Hematopoietic multipotent progenitor cell treated with erythropoietin and hydrocortisone succinate and interleukin-3 and kit ligand, for 8 days (in vitro differentiated cells): ENCODE measurements at places on chromosomes 6 and 20.

GRCh38 chr6:12769556-12770256, 53.1 kb downstream of the PHACTR1 start:
- no peak for DNase-seq

- peak; percentile 59 for DNase-seq
Measured at GRCh38 chr6:135261872-135262725, 81.0 kb downstream of the MYB start.

DNA sequence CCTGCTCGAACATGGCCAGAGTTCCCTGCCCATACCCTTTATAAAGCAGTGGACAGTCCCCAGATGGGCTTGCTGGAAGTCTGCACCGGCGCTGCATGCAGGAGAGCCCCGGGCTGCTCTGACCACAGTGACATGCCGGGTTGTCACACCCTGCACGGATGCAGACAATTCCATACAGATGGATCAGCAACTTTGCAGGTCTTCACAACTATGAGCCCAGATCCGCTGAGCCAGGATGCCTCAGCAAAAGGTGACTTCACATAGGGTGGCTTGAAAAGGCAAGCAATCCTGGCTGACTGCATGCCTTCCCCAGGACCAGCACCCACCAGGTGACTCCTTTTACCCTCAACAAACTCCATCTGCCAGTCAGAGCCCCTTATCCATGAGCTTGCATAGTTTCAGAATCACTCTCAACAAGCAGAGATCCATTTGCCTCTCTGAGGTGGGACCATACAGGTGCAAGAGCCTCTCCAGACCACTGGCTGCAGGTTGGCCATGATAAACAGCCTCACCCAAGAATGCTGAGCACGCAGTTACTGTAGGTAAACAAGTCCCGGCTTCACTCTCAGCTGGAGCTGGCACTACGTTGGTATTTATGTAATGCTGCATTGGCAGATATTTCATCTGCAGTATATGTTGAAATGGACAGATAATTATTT, 183.0 kb upstream of the QKI start:
- DNase-seq: no peak

- DNase-seq: no peak
Measured at GRCh38 chr6:102812242-102812641, 1418.7 kb downstream of the GRIK2 start.

DNA sequence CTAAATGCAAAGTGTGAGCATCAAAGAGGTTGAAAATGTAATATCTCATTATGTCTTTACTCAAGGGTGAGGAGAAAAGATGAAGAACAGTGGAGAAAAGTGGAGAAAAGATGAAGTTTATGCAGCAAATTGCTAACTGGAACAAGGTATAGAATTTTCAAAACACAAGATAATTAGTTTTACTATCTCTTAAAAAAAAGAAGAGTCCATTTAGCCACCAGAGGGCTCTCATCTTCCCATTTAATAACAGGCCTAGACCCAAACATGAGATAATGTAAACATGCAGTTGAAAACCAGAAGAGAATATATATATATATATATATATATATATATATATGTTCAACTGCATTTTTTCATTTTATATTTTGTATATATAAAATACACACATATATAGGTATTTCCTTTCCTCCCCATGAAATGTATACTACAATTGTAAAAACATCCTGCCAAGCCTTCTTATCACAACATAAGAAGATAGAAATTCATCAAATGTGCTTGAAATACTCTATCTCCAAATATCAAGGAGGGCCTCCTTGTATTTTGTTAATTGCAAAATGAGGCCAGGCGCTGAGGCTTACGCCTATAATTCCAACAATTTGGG, 78.4 kb downstream of the ADTRP start:
- peak; percentile 67 for DNase-seq

GRCh38 chr6:111354758-111355555, 128.1 kb downstream of the REV3L start:
- no peak for DNase-seq

- DNase-seq: no peak
Measured at GRCh38 chr6:7541175-7542064, at the start of gene DSP. DSP (plus strand) TSS chr6:7541671; CDS start chr6:7541916, 245 bp downstream.

DNA sequence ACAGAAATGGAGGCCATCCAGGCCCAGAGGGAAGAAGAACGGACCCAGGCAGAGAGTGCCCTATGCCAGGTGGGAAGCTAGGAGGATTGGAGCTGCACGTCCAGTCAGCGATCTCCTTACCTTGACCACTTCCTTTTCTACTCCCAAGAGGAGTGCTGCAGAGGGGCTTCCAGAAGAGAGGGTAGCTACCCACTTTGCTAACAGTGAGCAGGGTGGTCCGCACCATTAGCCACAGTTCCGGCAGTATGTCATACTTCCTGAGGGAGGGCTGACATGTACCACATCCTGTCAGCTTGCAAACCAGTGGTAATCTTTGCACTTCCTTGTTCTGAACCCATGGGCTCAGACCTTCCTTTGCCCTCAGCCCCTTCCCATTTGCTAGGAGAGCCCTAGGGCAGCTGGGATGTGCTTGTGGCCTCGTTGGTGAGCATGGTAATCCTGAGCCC, 35.4 kb downstream of the CEP250 start:
- peak; percentile 25 for DNase-seq

- no peak for DNase-seq
Measured at GRCh38 chr6:109050012-109050411, 44.6 kb downstream of the SESN1 start.

DNA sequence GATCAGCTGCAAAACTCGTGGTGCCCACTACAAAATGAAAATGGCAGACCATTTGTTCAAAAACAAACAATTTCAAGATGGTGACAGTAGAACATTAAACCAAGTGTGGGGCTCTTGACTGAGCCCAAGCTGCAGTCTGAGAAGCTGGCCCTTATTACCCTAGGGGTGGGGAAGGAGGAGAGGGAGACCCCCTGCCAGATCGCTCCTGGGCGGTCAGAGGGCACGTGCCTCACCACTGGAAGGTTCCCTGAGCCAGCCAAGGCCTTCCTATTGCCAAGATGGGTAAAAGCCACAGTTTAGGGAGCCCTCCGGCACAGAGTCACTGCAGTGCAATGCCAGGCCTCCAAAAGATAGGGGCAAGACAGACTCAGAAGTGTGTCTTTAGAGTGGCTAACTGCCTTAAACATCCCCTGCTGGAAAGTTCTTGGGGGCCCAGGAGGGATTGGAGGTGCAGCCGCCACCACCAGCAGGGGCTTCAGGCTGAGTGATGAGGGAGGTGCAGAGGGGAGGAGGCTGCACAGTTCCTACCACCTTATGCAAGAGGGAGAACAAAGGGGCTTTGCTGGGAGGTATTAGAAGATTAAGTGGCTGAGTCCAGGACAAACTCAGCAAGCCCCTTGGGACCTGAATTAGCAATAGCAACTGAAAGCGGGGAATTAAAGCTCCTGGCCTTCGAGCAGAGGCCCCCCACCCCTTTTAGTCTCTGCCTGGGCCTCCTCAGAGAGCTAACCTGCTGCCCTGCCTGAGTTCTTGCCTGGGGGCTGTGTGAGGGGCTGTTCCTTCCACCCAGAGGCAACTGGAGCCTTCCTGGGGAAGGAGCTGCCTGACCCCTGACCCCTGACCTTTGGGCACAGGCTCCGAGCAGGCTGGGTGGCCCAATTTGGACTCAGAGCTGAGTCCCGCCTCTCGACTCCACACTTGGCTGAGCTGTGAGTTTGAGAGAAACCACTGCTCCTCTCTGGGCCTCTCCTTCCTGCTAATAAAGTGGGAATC, 88.4 kb downstream of the VEGFA start:
- no peak for DNase-seq

DNA sequence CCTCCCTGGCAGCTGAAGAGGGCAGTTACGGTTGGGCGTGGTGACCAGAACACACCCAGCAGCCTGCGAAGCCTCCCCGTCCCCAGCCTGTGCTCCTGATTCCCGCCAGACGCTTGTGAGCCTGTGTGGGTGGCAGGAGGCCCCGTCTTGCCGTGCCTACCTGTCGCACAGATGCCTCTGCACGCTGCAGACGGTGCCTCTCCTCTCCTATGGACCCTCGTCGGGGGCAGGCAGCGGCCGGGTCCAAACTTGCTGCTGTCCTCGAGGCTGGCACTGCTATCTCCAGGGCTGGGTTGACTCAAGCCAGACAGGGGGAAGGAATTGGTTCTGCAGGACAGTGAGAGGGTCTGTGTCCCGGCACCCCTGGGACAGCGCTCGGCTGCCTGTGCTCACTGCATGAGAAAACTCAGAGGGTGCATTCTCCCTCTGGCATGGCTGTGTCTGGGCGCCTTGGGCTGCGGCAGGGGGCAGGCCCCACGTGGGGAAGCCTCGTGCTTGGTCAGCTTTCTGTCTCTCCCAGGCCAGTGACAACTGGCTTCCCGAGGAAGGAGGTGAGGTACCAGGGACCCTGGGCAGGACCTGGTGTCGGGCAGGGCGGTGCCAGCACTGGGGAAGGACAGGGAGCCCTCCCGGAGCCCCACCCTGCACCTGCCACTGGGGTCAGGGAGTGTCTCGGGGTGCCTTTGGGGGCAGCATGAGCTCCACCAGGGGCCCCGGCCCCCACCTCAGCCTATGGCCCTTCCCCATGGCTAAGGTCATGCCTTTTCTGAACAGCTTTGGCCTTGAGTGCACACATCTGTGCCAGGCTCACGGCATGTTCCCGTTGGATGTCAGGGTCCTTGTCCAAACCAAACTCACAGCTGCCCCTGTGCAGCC, 127.5 kb downstream of the TAF4 start:
- DNase-seq: no peak

DNA sequence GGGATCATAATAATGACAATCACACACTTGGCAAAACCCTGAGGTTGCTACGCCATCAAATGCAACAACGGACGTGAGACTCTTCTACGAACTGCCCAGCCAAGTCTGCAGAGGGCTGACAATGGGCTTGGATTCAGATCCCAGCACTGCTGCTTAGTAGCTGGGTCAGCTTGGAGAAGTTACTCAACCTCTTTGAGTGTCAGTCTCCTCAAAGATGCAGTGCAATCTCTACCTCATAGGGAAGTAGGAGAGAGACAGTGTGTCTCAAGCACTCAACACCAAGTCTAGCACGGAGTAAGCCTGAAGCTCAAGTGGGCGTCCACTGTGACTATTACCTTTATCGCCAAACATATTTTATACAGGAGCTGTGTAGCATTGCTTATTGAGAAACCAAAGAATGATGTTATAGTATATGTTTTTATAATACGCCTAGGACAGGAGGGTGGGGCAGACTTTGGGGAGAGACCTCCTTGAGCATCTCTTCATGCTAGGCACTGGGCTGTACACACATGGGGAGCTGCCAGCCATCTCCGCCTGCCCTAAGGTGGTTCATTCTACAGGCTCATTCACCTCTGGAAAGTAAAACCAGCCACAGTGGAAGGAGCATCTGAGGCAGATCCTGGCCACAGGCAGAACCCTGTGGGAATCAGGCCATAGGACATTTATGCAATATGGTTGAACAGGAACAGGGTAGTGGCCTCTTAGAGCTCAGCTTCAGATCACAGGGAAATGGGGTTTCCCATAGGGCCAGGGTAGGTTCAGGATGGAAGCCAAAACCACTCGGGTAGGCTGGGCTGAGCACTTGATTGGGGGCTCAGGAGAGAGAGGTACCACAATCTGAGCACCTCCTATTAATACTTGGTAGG, 160.2 kb downstream of the MRPL14 start:
- no peak for DNase-seq

GRCh38 chr6:170124150-170124549, 166.7 kb downstream of the DLL1 start:
- DNase-seq: no peak

GRCh38 chr20:59925899-59926298, 7.5 kb downstream of the SYCP2 start:
- DNase-seq: no peak

GRCh38 chr20:36881888-36882287, 6.0 kb downstream of the TLDC2 start:
- DNase-seq: no peak

DNA sequence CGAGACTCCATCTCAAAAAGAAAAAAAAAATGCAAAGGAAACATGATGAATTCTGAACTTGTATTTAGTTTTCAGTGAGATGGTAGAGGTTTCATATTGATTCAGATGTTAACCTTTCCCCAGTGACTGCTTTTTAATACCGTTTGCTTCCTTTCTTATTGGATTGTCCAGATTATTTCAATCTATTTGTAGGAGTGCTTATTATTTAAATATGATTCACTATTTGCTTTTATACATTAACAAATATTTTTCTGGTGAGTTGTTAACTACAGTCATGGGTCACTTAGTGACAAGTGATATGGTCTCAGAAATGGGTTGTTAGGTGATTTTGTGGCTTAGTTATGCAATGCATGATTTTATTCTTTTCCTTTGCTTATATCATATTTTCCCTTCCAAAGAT, 8.4 kb downstream of the PI3 start:
- no peak for DNase-seq

GRCh38 chr20:1669304-1669703, 11.7 kb upstream of the SIRPG start:
- DNase-seq: no peak

DNA sequence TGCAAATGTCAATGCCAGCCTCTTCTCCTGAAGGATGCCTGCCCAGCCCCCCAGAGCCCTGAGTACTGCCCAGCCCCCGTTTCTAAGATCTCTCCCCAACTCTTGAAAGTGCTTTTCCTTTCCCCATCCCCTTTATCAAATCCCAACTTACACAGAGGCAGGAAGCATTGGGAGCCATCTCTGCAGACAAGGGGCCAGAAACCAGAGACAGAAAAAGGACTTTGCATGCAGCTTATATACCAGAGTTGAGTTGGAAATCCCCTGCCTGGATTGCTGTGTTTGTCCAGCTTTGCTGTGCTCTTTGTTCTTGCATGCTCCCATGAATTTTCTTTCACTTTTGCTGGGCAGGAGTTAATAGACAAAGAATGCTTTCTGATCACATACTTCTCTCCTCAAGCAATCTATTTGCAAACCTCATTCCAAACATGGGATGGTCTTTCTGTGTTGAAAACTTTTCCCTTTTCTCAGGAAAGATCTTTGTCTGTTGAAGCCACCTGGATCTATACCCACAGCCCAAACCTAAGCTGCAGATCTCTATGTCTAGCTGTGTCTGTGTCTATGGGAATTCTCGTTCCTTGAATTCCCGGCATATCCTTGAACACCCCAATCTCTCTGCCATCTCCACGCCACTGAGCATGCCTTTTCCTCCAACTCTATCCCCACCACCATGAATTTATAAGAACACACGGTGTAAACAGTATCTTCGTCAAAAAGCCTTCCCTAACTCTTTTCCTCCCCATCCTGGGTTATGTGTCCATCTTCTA, at the start of gene UBD:
TSS of gene UBD (minus strand) at position 209 of the 764 bp plus-strand sequence. CDS start at position 178, 31 bp downstream.
- DNase-seq: no peak
